M059J (cell line): ENCODE measurements at places on chromosomes 1 and 21. TPM values are rescaled to one million over a fixed set of nuclear protein-coding genes. Genes with fewer than 3 reads are reported as not detected.

The LORICRIN gene
- total RNA-seq = not detected in 2 replicates

The SPATA45 gene
- total RNA-seq = 1.8 TPM in 1 of 2 replicates, not detected in the other

The AMPD1 gene
- not detected in 2 replicates for total RNA-seq

The MEGF6 gene
- total RNA-seq = 6.5 and 20.9 TPM in 2 replicates

The IGSF9 gene
- total RNA-seq = 0.25 and 0.32 TPM in 2 replicates

The RHOU gene
- total RNA-seq = 0.15 and 0.47 TPM in 2 replicates

The BCAN gene
- not detected in 2 replicates for total RNA-seq

The HSD3B2 gene
- not detected in 2 replicates for total RNA-seq

The PROK1 gene
- 1.6 and 1.9 TPM in 2 replicates for total RNA-seq

The PTGS2 gene
- 29.4 and 29.9 TPM in 2 replicates for total RNA-seq

The TINAGL1 gene
- 15.3 and 26.1 TPM in 2 replicates for total RNA-seq

The HPCAL4 gene
- 1.0 and 1.1 TPM in 2 replicates for total RNA-seq
